Activated T-cell treated with anti-CD3 and anti-CD28 coated beads, Interleukin-2, amount 50 U/mL, for 48 hours (primary cell): ENCODE measurements at places on chromosomes 2 and 18.
A peak's percentile ranks its signal among the peaks of the same experiment; 100 is the strongest.

DNA sequence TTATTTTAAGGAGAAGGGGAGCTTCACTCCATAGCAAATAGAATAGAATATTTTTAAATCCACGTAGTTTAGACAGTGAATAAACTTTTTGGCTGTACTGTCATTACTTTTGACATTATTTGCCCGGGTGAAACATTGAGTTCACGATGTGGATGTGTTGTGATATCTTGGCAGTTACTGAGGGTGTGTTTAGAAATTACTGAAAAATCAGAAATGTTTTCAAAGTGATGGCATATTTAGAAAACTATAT, 769 bp upstream of the FAM98A start:
- DNase-seq: no peak

DNA sequence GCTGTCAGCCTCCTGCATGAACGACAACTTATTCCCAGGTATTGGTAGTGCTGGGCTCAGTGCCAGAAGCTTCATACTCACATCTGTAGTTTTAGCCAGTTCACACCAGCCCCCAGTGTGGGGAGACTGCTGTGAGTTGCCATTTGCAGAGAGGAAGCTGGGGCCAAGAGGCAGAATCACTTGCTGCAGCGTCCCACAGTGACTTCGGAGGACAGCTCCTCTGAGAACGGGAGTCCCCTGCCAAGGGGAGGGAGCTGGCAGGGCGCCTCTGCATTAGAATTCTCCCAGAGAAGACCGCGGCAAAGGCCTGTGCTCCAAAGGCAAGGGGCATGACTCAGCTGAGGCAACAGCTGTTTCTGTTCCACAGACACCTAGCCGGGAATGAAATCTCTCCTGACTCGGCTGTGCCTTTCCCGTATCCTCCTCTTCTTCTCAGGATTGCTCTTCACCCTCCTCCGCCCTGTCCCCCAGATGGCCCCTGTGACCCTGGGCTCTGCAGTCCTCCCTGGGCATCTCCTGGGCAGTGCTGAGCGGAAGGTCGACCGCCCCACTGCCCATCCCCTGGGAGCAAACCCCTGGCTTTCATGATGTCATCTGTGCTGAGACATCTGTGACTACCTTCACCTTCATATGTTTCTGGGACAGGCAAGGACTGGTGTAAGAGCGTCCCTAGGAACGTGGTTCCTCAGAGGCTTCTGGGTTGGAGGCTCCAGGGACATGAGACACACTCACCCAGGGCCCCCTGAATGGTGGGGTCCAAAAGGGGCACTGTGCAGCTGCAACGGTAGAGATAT, 18.0 kb downstream of the MAL start:
- peak; percentile 50 for DNase-seq

GRCh38 chr2:196597531-196597930, 42.0 kb upstream of the CCDC150 start:
- DNase-seq: no peak

- no peak for DNase-seq
Observed at GRCh38 chr18:59220164-59220783, 316 bp downstream of the GRP start.

DNA sequence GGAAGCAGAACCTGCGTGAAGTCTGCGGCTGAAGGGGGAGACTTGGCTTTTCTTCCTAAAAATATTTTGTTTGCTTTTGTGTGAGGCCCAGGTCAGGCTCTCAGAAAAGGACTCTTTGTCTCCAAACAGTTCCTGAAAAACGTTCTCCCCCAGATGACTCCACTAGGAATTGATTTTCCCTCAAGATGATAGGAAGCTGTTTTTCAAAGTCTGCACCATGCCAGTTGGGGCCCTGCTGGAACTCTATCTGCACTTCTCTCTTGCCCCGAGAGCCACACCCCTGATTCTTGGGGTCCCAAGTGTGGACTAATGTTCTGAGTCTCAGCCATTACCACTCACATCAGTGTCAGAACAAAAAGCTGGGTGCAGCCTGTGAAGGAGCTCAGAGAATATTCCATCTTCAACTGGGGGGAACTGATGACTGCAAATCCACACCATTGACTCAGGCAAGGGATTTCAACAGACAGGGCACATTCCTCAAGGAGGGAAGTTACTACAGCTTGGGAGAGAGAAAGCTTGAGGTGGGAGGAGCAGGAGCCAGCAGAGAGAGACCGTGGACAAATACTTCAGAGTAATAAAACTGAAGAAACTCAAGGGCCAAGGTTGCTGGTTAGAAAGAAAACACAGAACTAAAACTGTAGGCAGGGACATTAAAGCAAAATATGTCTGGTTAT, 768.3 kb downstream of the RNF144A start:
- DNase-seq: no peak

DNA sequence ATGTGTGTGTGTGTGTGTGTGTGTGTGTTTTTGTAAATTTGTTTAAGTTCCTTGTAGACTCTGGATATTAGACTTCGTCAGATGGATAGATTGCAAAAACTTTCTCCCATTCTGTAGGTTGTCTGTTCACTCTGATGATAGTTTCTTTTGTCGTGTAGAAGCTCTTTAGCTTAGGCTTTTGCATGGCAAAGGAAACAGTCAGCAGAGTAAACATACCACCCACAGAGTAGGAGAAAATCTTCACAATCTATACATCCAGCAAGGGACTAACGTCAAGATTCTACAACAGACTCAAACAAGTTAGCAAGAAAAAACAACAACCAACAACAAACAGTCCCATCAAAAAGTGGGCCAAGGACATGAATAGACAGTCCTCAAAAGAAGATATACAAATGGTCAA, 336.7 kb upstream of the ATP5MC3 start:
- no peak for DNase-seq

- DNase-seq: no peak
Observed at GRCh38 chr2:182642328-182642727, 73.7 kb upstream of the DNAJC10 start.

- no peak for DNase-seq
Observed at GRCh38 chr2:120826716-120827410, 91.2 kb downstream of the GLI2 start.

DNA sequence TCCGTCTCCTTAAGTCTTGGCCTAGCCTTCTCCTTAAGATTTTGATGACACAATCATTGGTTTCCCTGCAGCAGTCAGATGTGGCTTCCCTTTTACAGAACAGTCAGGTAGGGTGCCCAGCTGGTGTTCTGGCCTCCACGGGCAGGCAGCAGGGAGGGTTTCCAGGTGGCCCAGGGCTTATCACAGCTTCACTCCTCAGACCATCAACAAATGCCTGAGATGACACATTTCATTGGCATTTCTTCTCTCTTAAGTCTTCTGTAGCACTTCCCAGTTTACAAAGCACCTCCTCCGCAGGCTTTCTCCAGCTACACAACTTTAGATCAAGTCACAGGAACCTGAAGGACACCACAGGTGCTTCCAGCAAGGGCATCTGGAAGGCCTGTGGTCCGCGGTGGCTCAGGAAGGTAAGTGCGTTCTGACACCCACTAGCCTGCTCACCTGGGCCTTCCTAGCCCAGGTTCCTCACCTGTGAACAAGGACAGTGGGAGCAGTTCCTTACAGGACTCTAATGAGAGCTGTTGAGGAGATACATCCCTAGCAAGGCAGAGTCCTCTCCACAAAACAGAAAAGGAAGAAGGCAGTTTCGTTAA, 37.6 kb downstream of the PTPN18 start:
- DNase-seq: no peak

- DNase-seq: peak; percentile 54
Observed at GRCh38 chr2:68465081-68465916, 1.8 kb downstream of the FBXO48 start.

DNA sequence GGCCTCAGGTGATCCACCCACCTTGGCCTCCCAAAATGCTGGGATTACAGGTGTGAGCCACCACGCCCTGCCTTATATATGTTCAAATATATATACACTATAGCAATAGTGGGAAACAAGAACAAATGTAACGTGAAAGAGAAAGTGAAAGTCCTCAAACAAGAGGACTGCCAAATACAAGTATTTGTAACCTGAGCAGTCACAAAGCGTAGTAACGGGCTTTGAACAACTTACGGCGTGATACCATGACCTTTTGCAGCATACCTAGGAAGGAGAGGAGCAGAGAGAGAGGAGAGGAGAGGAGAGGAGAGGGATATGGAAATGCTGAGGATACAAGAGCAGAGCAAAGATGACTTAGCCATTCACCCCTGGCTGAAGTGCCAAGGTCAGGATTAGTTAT, 113.8 kb upstream of the RGPD4 start:
- DNase-seq: no peak

DNA sequence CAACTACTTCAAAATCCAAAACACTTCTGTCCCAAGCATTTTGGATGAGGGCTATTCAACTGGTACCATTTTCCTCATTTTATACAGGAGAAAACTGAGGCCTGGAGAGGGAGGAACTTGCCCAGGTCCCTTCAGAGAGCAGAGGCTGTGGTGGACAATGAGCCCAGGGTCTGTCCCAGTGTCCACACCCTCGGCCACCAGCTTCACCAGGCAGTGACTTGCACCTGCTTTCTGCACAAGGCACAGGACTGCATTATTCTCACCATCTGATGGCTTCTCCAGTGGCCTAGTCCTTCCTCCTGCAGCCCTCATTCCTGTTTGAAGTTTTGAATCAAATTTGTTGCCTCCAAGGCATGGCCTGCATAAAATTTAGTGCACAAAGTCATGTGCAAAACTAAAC, 53.3 kb downstream of the RNF144A start:
- DNase-seq: no peak

DNA sequence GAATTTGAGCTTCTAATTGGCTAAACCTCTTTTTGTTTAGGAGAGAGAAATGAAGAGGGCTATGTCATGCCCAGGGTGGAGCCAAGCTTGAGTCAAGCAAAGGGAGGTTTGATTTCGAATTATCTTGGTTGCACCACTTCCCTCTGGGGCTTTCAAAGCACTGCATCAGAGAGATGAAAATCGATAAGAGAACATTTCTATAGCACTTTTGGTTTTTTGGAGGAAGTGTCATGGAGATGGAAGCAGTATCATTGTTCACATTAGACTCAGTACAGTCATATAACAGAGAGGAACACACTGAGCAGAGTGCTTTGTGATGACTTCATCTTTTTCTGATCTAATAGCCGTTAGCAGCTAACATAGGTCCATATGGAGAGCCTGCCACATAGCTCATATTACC, 120.3 kb upstream of the UXS1 start:
- no peak for DNase-seq

DNA sequence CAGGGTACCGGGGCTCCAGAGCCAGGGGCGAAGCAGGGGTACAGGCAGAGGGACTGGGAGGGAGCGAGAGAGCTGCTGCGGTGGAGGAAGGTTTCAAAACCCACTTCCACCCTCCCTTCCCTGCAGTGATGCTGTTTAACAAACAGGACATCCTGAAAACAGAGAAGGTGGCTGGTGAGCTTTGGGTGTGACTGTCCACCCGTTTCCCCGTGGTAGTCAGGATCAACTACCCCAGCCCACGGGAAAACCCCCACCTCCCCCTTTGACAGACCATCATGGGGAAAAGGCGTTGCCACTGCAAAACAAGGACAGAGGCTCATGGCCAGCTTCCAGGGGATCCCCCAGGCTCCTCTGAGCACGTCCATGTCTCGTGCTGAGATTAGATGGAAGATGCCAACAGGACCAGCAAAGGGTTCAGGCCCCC, 12.9 kb downstream of the TMEM185B start:
- peak; percentile 18 for DNase-seq

DNA sequence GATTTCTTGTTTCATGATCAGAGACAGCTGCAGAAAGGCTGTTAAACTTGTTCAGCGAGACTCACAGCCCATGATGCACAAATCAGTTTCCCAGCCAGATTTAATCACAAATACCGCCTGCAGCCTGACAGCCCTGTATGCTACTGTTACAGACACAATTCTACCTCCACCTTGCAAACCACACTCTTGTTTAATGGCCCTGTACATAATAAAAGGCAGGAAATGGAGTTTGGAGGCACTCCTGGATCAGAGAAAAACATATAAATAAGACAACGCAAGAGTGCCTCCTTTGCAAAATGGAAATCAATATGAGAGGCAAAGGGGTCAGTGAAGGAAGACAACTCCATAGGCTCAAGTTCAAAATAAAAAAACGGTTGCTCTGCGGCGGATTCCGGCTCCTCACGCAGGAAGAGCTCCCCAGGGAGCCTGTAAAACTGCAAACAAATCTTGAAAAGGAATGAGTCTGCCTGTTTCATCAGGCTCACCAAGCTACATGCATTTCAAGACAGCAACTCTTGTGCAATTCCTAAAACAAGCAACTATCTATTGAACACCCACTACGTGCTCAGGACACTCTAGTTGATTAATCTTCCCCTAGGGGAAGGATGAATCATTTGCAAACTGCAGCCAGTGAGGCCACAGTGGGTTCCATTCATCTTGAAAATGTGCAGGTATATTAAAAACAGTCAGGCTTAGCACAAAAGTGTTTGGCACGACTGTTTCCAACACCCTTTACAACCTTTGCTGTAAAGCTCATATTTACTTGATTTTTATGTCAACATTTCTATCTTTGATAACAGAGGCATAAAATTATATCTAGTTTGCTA, 37.5 kb downstream of the TBC1D8 start:
- no peak for DNase-seq

DNA sequence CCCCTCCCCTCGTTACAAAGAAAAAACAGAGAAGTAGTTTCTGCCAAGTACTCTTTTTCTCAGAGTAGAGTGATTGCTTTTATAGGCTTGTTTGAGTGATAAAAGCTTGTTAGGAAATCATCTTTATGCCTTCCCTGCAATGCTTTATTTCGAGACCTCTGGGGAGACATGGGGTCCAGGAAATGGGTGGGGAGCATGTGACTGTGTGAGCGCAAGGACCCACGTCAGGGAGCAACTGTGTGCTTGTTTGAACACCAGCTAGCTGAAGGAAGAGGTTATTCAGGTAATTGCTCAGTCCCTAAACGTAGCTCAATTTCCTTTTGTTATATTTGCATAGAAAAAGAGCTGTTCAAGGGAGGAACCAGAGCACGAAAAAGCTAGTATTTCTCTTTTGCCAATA, 187.3 kb downstream of the FAM210A start:
- no peak for DNase-seq

DNA sequence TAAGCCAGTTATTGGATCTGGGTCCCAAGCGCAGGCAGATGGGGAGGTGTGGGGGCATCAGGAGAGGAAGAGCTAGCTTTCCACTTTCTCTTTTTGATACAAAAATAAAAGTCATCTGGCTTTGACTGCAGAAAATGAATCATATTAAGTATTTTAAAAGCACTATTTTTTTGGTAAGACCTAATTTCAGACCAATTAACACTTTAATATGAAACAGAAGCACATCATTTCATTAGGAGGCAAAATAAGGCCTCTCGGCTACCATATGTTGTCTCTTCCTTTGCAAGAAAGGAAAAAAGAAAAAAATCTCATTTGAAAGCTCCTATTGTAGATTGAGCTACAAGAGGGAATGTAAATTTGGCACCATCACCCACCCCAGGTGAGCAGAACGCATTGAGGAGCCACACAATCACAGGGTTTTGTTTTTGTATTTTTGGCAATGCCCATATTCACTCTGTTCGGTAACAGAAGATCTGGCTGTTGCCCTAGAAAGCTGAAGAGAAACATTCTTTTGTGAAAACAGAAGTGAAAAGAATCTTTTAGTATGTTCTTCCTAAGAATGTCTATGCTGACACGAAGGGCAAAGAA, 390.7 kb upstream of the ETAA1 start:
- DNase-seq: no peak
